ENCODE measurements at places on chromosomes 3 and 15.

DNA sequence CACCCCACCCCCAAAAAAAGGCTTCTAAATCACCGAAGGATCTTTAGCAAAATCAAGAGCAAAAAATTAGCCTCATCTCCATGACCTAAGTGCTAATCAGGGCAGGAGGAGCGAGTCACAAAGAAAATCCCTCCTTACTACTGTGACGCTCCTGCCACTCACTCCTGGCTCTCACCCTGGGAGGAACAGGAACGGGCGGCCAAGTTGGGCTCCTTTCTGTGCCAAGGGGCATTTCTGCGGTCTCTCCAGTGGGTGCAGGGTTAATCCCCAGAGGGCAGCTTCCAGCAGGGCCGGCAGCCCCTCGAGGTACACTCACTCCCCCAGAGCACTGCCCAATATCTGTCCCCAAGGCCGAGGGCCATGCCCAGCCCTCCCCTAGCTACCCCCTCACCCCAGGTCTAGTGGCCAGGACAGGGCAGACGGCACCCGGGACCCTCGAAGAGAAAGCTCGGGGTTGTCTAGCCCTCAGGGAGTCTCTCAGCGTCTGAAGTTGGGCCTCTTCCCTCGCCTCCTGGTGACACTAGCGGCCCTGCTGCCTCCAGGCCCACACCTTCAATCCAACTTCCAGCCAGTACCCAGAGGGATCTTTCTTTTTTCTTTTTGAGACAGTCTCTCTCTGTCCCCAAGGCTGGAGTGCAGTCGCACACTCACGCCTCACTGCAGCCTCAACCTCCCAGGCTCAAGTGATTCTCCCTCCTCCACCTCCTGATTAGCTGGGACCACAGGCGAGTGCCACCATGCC, 706 bp downstream of the CAV3 start:
- DNase-seq, result no peak

GRCh38 chr3:128681369-128681829, 30.8 kb upstream of the RPN1 start:
- DNase-seq, result no peak

- no peak for DNase-seq
Observed at GRCh38 chr3:157330206-157330605, 106.4 kb upstream of the PTX3 start.

DNA sequence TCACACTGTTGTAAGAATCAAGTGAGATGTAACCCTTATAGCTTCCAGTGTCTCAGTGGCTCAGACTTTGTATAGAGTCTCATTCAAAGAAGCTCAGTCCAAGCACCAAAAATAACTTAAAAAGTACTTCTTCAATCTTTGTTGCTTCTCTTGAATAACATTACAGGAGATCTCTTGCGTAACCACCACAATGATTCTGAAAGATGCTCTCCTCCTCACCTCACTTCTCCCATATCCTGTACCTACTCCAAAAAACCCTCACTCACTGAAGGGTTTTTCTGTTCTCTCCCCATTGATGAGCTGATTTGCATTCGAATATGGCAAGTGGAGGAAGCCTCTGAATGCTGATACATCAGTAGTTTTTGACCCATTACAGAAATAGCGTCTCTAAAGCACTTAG, 39.4 kb upstream of the MRPS22 start:
- DNase-seq, result no peak

- no peak for DNase-seq
Observed at GRCh38 chr3:183122257-183122932, 23.1 kb upstream of the MCCC1 start.

DNA sequence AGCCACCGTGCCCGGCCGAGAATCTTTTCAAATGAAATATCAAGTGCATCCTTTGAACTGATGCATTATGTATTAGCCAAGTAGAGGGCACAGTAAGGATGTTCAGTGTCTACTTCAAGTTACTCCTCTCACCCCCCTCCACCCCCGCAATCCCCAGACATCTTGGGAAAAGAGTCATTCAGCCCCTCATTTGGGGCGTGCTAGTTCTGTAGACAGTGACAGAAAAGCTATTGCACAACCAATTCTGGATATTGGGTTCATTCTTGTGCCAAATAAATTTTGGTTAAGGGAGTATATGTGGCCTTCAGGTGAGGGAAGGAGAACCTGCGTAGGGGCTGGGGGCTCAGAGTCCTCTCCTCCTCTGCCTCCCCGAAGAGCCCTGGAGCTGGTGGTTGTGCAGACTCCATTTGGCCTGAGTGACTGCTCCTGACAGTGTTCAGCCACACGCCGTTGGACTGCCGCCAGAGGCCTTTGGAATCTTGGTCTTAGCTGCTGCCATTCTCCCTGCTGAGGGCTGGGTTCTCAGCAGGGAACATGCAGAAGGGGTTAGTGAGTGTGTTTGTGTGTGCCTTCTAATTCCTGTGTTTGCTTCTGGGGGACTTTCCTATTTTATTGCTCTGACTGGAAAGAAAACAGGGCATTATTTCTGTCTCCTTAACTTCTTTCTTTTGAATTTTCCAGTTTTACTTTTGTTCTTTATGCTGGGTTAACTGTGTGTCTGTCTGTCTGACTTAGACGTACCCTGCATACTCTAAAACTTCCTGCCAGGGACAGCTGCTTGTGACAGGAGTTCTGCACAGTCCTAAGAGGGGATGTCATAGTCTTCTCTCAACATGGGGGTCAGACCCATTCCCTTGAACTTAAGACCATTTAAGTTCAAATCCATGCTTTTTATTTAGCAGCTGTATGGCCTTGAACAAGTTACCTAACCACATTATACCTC, 21.0 kb downstream of the RARB start:
- DNase-seq, result no peak

DNA sequence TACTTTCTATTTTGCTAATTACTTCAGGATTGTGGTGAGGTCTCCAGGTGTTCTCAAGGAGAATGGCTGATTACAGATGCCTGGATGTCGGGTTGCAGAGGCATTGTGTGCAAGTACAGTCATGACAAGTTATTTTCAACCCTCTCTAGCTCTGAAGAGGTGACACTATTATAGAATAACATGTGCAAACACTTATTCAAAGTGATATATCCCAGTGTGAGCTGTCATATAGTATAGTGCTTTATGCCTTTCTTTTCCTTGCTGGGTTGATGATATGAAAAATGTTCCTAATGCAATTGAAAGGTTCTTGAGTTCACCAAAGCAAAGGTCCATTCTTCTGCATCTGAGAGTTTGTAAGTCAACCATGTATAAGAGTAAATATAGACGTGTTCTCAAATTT, 167.2 kb downstream of the SPATA16 start:
- DNase-seq, result no peak

GRCh38 chr3:106552351-106553043, 683.7 kb upstream of the CBLB start:
- DNase-seq, result no peak

DNA sequence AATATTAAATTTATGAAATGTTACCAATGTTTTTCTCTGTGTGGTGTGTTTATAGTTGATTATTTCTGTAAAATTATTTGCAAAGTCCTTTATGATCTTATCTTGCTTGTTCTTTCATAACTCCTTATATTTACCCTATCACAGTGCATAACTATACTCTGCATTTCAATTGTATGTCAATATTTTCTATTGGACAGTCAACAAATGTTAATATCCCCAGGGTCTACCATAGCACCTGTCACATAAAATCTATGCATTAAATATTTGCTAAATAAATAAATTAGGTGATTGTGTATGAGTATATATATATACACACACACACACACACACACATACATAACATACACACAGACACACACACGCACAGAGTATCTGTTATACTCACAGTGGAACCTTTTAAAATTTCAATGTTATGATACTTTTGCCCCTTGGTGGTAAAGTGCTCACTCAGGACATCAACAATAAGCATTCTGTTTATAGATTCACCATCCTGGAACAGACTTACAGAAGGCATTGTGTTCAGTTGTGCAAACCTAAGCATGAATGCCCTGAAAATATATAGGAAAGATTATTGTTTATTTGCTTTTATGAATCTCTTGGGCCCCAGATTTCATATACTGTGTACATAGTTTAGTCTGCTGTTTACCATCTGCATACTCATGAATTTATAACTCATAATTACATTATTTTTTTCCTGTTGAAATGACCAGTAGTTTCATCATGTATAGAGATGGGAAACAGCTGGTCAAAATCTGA, 443.7 kb downstream of the EPHA6 start:
- no peak for DNase-seq

- DNase-seq, result no peak
Observed at GRCh38 chr3:121064121-121064520, 156.1 kb downstream of the STXBP5L start.

DNA sequence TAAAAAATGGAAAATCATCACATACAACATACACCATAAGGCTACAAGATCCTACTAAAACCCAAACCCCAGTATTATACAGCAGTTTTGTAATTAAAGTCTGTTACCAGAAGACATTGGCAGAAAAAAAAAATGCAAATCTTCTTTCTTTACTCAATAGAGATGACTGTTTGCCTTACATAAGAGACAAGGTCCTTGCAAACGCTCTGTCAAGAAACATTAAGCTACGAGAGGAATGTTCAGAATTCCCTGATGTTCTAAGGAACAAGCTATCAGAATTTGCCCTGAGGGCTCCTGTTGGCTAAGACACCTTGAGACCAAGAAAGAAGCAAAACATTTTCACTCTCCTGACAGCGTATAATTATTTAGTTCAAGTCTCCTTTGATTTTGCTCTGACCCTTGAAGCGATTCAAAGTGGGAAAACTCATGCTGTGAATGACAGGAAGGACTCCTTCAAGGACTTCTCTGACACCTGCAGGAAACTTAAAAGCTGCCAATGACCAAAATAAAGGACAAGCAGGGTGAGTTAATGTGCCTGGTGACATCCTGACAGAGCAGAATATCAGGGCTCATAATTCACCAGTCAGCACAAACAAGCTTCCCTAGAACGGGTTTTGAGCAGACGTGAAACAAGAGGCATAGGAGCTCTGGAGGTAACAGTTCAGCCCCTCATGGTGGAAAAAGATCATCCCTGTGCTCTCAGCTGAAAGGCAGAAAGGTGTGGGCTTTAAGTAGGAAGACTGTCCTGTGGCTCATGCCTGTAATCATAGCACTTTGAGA, 2.5 kb downstream of the SCAMP2 start:
- no peak for DNase-seq

DNA sequence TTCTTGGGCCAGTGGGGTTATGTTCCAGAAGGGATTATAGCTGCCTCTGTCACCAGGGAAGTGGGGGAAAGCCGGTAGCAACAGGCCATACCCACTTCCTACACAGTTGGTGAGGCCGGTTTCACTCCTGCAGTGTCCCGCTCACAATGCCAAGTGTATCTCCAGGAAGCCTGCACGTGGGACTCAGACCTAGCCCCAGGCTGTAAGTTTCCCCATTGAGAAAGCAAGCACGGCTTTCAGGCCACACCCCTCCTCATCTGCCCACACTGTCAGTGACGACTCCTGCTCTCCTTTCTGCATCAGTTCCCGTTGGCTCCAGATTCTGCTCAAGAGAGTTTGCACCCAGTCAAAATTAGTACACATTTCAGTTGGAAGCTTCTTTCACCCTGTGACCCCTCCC, 51.6 kb upstream of the CPOX start:
- DNase-seq, result no peak

- no peak for DNase-seq
Observed at GRCh38 chr3:182967218-182968204, 12.8 kb downstream of the DCUN1D1 start.
